PC-3 (cell line): ENCODE measurements at places on chromosomes 2 and 18. TPM values are rescaled to one million over a fixed set of nuclear protein-coding genes. Genes with fewer than 3 reads are reported as not detected.

DNA sequence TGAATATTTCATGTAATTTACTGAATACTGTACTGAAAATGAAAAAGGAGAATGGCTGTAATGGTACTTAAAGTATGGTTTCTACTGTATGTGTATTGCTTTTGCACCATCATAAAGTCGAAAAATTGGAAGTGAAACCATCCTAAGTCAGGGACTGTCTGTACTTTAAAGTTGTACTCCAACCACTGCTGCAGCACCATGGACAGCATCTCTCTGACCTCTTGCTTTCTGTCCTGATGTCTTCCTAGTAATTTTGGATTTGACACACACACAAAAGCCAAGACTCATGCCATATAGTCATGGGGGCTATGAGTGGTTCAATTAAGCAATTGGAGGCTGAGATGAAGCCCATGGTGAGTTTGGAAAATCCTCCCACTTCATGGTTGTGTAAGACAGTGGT lies 256.3 kb upstream of the PKDCC start:
- peaks cover 27% of the 10 kb centered on the region; the same call in 1 of the 2 replicates for H3K27me3 ChIP-seq
- no peaks in the 10 kb centered on the region for H3K4me1 ChIP-seq
- no peak overlapping the region for H3K27ac ChIP-seq
- no peak overlapping the region for H3K4me3 ChIP-seq
- DNase-seq: peak; percentile 48
- H3K36me3 ChIP-seq: no peaks in the 10 kb centered on the region

DNA sequence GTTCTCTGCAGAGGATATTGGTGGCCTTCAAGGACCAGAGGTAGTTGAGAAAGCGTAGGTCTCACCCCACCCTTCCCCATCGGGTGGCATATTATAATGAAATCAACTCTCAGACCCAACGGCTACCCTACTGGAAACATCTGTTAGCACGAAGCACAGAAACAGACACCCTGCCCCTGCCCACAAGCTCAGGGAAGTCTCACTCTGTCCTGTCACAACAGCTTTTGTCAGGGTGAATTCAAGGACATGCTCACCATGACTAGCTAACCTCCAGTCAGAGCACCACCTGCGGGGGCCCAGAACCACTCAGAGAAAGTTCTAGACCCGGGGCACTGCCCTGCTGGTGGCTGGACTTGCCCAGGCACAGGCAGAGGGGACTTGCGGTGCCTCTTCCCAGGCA lies 3.5 kb upstream of the B3GNT7 start:
- no peaks in the 10 kb centered on the region for H3K27me3 ChIP-seq
- no peak for DNase-seq
- no peak overlapping the region for H3K4me3 ChIP-seq
- H3K36me3 ChIP-seq: no peaks in the 10 kb centered on the region
- peaks cover 26% of the 10 kb centered on the region for H3K4me1 ChIP-seq

DNA sequence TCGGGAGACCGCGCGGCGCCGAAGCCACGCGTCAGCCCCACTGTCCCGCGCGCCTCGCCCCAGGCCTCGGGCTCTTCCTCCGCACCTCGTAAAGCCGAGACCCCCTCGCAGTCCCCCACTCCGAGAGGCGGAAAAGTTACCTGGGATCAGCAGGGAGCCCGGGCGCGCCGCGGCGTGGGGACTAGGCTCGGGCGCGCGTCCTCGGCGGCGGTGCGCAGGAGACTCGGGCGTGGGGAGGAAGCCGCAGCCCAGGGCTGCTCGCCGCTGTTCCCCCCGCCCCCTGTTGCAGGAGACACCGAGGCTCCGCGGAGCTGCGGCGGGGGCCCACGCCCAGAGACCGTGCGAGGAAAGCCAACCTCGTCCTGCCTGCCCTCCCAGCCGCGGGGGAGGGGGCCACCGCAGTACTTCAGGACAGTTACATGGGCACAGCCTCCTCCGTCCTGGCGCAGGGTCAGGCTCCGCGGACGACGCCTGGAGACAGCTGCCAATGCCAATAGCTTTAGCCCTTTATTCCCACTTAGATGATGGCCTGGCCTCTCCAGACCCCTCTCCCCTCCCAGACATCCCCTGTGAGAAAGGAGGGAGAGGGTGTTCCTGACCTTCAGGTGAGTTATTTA lies at the start of gene EPB41L3:
EPB41L3 (minus strand) TSS at position 225 of the 617 bp plus-strand sequence. CDS start 54,814 bp downstream, outside the sequence.
- H3K4me1 ChIP-seq: no peaks in the 10 kb centered on the region
- no peak for DNase-seq
- peak within 1 kb of the TSS; percentile 54 for H3K4me3 ChIP-seq

DNA sequence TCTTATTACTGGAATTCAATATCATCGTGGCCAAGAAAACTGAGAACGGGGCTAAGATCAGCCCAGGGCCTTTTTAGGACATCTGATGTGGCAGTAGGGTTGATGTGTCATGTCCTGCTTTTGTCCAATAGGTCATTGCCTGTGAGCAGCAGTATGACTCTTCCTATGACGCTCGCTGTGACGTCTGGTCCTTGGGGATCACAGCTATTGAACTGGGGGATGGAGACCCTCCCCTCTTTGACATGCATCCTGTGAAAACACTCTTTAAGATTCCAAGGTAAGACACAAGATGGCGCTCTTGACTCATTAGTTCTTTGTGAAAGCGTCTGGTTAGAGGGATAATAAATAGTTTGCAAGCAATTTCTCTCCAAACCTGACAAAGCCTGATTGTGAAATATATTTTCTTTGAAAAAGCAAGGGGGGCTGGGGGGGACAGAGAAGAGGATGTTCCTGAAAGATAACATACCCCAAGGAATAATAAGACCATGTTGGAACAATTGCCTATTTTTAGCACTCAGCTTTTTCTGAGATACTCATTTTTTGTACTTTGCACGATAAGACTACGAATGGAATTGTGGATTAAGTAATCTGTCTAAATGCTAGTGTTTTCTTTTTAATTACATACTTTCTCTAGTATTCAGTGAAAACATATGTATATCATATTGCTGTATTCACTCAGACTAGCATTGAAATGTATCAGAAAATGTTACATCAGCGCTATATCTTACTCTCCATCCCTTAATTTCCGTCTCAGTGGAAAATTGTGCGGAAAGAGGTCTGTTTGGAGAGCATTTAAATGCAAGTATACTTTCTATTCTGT lies 58.1 kb downstream of the MYO3B start:
- peak; percentile 84 for DNase-seq
- H3K36me3 ChIP-seq: no peaks in the 10 kb centered on the region
- no peak overlapping the region for H3K4me3 ChIP-seq
- peaks cover 13% of the 10 kb centered on the region for H3K4me1 ChIP-seq

- H3K27ac ChIP-seq: no peak overlapping the region
- no peaks in the 10 kb centered on the region for H3K36me3 ChIP-seq
- no peak overlapping the region for H3K4me3 ChIP-seq
- H3K27me3 ChIP-seq: no peaks in the 10 kb centered on the region
- DNase-seq: no peak
Measured at GRCh38 chr18:46257366-46257765, 153.2 kb downstream of the HAUS1 start.

DNA sequence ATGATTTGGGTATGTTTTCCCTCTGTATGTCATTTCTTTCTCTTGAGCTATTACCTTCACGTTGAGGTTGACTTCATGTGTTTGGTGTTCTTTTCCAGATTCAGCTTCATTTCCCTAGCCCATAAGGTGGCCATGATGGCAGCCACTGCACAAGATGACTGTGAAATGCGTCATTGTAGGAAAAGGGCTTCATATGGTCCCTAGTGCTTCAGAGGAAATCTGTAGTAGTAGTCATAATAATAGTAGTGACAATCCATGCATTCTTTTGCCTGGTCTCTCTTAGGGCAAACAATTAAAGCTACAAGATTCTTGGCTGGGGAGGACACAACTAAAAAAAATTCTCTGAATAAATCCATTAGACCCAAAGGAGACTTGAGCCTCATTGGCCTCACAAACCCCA lies 28.4 kb downstream of the AOX1 start:
- no peak overlapping the region for H3K4me3 ChIP-seq
- H3K4me1 ChIP-seq: peaks cover 40% of the 10 kb centered on the region
- H3K27ac ChIP-seq: no peak overlapping the region

DNA sequence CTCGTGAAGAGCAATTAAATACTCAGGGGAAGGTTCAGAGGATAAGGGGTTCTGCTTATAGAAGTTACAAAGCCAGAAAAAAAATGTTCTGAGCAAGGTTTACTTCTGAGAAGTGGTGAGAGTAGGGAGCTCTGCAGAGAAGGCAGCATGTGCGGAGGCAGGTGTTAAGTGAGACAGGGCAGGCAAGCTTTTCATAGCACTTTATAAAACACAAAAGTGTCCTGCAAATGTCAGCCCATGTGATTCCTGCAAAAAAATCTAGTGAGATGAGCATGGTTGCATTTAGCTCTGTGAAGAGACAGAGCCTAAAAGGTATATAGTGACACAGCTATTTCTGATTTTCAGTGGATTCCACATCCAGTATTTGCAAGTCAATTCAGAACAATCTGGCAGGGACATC lies 223.8 kb upstream of the SYT4 start:
- no peak overlapping the region for H3K4me3 ChIP-seq
- DNase-seq: no peak
- H3K4me1 ChIP-seq: no peaks in the 10 kb centered on the region
- no peaks in the 10 kb centered on the region for H3K36me3 ChIP-seq
- H3K27ac ChIP-seq: no peak overlapping the region
- H3K27me3 ChIP-seq: no peaks in the 10 kb centered on the region

DNA sequence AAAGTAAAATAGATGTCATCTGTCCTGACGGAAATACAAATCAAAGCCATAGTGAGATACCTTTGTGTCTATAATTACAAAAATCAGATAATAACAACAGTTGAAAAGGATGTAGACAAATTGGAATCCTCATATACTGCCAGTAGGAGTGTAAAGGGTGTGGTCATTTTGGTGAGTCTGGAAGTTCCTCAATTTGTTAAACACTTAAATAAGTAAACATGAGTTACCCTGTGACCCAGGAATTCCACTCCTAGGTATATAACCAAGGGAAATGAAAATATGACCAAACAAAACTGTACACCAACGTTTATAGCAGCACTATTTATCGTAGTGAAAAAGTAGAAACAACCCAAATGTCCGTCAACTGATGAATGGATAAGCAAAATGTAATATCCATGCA lies 24.0 kb downstream of the R3HDM1 start:
- no peaks in the 10 kb centered on the region for H3K36me3 ChIP-seq
- no peaks in the 10 kb centered on the region for H3K27me3 ChIP-seq
- no peak overlapping the region for H3K27ac ChIP-seq
- no peak overlapping the region for H3K4me3 ChIP-seq

DNA sequence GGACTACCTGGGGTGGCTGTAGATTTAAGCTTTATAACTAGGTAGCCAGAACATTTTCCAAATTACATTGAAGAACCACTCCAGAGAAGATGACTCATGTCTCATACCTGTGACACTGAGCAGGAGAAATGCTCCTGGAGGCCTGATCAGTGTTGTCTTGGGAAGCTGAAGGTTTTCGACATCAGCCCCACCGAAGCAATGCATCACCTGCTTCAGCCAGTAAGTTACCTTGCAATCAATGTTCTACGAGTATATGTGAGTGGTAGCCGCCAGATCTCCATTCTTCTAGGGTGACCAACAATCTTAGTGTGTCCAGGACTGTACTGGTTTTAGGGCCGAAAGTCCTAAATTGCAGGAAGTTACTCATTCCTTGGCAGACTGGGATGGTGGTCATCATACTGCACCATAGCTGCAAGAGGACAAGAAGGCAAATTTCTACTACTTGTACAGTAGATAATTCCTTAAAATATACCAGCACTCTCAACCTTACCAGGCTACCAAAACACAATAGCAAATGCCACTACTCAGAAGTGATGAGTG lies 109.3 kb upstream of the LINC00305 start:
- DNase-seq: no peak
- H3K27ac ChIP-seq: no peak overlapping the region
- no peaks in the 10 kb centered on the region for H3K4me1 ChIP-seq

DNA sequence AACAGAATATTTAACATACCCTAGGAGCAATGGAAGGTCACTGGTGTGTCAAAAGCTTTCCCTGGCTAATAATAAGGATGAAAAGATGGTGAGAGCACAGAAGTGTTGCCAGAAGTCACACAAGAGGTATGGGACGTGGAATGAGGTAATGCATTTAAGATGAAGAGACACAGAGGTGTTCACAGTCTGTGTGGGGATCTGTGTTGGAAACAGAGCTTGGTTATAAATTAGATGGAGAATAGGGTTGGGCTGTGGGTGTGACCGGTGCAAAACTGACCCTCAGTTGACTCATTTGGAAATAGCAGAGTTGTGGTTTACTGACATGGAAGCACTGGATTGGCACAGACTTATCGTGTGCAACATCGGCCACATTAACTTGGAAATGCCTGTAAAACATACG lies 372.5 kb downstream of the SATB2 start:
- no peaks in the 10 kb centered on the region for H3K4me1 ChIP-seq
- H3K4me3 ChIP-seq: no peak overlapping the region
- H3K27ac ChIP-seq: no peak overlapping the region
- no peaks in the 10 kb centered on the region for H3K27me3 ChIP-seq

DNA sequence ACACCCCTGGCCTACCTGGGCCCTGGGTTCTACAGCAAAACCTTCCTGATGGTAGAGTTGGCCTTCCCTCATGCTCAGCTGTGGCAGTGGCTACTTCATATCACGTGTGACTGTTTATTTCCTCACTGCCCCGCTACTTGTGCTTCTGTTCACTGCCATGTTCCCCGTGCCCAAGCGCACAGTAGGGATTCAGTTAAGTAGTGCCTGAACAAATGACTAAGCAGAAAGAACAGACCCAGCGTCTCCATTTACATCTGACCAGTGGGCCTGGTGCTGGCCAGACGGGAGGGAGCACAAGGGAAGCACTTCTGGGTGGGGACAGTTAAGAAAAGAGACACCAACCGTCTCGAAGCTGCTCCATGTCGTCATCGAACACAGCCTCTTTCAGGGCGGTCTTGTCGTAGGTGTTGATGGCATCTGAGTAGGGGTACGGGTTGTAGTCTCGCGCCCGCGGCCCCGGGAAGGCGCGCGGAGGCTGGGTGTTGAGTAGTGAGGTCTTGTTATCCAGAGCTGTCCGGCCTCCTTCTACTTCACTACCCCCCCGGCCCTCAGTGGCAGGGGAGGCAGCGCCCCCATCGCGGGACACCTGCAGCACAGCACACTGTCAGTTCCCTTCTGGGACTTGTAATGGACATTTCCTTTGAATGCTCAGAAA lies 82.4 kb upstream of the TFCP2L1 start:
- H3K36me3 ChIP-seq: peaks cover 17% of the 10 kb centered on the region
- DNase-seq: no peak
- no peaks in the 10 kb centered on the region for H3K27me3 ChIP-seq
- H3K4me1 ChIP-seq: peaks cover 41% of the 10 kb centered on the region
- H3K27ac ChIP-seq: no peak overlapping the region

GRCh38 chr2:230106771-230107170 lies 38.0 kb upstream of the SLC16A14 start:
- H3K36me3 ChIP-seq: no peaks in the 10 kb centered on the region
- peak; percentile 43 for DNase-seq
- H3K27me3 ChIP-seq: no peaks in the 10 kb centered on the region
- H3K4me3 ChIP-seq: no peak overlapping the region
- H3K27ac ChIP-seq: no peak overlapping the region

- H3K4me1 ChIP-seq: 0 out of 2 replicates have a peak, but pooled peaks cover 5% of the 10 kb centered on the region
- no peak overlapping the region for H3K4me3 ChIP-seq
- H3K36me3 ChIP-seq: no peaks in the 10 kb centered on the region
- H3K27ac ChIP-seq: no peak overlapping the region
Measured at GRCh38 chr2:211367711-211368110, 811.3 kb downstream of the CPS1 start.

- no peak overlapping the region for H3K27ac ChIP-seq
- peaks cover 32% of the 10 kb centered on the region for H3K27me3 ChIP-seq
- H3K4me1 ChIP-seq: no peaks in the 10 kb centered on the region
- peak; percentile 50 for DNase-seq
Measured at GRCh38 chr2:104412384-104412783, 441.5 kb upstream of the POU3F3 start.

COPS8 gene
- total RNA-seq: 109 and 111 TPM in 2 replicates

MYCN gene
- not detected in 2 replicates for total RNA-seq

PMAIP1 gene
- total RNA-seq: 39.2 and 41.5 TPM in 2 replicates

IMPA2 gene
- 38.2 and 45.6 TPM in 2 replicates for total RNA-seq

REG3G gene
- total RNA-seq: not detected in 2 replicates

PIKFYVE gene
- total RNA-seq: 18.8 and 19.4 TPM in 2 replicates

NLRC4 gene
- total RNA-seq: not detected in 2 replicates

FIGLA gene
- not detected in 2 replicates for total RNA-seq

KLHL41 gene
- total RNA-seq: 0.07 and 0.12 TPM in 2 replicates

HOXD8 gene
- 1.9 and 2.9 TPM in 2 replicates for total RNA-seq

GALNT3 gene
- 40.9 and 44.8 TPM in 2 replicates for total RNA-seq
